ENCODE measurements at places on chromosomes 11 and 22.

- DNase-seq: no peak
These were observed 1162.6 kb upstream of the TENM4 start for GRCh38 chr11:80603472-80603871.

- DNase-seq: no peak
These were observed 75.4 kb upstream of the VPREB1 start for GRCh38 chr22:22168941-22169867.

- peak; percentile 47 for DNase-seq
These were observed 53.6 kb downstream of the NAV2 start for GRCh38 chr11:19766206-19766605.

DNA sequence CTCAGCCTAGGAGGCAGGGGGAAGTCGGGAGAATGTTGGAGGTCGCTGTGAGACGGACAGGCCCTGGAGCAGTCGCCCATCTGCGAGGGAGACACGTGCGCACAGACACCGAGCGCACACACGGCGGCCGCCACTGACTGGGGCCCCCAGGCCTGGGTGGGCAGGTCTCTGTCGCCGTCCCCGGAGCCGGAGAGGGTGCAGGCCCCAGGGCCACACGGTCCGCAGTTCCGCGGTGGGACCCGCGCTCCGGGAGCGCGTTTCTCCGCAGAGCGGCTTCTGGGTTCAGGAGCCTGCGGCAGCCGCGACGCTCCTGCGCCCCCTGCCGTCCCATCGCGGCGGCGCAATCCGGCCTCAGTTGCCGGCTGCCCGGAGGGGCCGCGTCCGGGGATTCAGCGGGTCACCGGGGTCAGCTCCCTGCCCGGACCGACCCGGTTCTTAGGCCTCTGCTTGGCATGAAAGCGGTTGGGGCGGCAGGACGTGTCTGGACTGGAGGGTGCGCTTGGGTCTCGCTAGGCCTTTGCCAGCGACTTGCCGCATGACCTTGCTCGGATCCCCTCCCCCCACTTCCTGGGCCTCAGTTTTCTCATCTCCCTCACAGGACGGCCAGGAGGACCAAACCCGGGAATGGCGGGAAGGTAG lies 31.2 kb downstream of the PDE2A start:
- peak; percentile 47 for DNase-seq

DNA sequence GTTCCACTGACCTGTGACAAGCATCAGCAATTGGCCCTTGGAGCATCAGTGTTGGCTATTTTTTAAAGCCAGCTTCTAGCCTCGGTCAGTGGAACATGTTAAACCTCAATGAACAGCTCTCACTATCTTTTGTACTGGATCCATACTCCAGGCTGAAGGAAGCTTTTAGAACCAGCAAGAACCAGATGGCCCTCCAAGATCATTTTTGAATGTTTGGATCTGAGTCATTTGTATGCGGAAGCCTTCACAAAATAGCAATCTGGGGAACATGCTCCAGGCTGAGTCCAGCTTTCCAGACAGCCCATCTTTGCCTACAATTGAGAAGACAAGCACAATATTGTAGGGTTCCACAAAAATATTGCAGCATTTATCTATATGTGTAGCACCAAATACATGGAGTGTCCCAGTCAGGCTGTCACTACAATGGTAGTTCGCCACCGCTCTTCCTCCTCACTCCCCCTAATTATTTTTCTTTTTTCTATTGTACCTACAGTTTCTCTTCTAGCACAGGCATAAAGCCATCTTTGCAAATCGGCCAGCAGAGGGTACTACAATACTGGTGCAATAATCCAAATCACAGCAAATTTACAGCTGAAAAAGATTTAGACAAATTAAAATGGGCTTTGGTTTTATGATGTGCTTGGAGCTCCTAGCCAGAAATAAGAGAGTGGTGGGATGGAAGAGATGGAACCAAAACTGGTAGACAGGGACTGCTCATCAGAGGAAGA lies 177.4 kb upstream of the BLID start:
- DNase-seq: peak; percentile 57

GRCh38 chr22:40363059-40363458 lies 7.3 kb upstream of the SGSM3 start:
- DNase-seq: peak; percentile 45

GRCh38 chr22:48278620-48279460 lies 1516.4 kb downstream of the TBC1D22A start:
- DNase-seq: no peak

DNA sequence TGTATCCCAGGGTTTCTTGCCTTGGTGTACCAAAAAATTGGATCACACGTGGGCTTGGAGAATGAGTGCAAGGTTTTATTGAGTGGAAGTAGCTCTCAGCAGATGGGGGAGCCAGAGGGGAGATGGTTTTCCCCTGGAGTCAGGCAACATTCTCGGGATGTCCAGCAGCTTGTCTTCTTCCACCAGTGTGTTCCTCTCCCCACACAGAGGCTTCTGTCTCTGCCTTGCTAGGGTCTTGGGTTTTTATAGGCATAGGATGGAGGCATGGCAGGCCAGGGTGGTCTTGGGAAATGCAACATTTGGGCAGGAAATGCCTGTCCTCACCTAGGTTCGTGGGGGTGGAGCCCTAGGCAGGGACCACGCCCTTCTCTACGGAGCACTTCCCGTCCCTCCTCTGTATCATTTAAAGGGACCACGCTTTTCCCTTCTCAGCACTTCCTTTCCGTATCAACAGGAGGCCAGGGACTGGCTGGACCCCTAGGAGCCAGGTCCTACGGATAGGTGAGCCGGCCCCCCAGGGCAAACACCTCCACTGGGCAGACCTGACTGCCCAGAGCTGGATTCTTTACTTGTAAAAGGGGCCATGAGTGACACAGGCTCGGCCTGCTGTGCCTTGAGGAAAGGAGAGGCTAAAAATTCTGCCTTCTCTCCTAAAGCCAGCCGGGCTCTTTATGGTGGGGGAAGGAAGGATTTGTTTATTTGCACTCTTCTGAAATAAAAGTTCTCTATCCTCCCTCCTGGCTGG lies 55.3 kb upstream of the CCDC188 start:
- peak; percentile 82 for DNase-seq

DNA sequence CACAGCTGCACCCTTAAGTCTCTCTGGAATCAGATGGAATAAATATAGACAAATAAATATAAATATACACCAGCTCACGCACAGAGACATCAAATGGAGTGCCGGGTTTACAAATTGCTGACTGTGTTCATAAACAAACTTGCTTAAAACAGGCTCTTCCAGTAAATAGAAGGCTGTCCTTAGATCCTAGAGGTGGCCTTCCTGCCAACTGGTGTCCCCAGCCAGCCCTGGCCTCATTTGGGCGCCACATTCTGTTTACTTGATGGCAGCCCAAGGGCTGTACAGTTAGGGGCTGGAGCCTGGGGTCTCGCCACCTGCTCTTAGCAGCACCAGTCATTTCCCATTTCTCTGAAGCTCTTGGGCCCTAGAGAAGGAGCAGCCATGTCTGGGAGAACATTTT lies 20.8 kb downstream of the ARFGAP2 start:
- DNase-seq: no peak

DNA sequence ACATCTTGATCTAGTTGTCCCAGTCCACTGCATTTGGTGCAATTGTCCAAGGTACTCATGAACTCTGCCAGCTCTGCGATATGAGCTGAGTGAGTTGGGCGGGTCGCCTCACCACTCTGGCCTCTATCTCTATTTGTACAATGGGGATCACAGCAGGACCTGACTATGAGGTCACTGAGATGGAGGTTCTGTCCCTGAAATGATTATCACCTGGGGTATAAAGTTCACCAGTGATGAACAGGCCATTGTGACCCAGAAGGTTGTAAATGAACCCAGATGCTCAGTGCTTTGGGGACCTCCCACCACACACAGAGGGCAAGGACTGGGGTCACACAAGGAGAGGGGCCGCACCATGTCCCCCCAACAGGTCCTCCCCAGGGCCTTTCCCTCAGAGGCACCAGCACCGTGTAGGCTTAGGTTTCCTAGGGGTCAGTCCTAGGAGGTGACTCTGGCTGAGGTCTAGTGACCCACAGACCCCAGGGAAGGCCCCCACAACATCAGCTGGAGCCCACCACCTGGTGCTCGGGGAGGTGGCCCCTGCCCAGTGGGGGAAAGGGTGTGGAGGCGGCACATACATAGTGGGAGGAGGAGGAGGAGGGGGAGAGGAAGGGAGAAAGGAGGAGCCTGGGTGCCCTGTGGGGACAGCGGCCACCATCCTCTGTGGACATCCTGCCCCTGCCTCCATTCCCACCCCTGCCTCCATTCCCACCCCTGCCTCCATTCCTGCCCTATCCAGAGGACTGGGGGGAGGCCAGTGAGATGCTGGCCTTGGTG lies 25.0 kb upstream of the IGLL1 start:
- DNase-seq: no peak

DNA sequence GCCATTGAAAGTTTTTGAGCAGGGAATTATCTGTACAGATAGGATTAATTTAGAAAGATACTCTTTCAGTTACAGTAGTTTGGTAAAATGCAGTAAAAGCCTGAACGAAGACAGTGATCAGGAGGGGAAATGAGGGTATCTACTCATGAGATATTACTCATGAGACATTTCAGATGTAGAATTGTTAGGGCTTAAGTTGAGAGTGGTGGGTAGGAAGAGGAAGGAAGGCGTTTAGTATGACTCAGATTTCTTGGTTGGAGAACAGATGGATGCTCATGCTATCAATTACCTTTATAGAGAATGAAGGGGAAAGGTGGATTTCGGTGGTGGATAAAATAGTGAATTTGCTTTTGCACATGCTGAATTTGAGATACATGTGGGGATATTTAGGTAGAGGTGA lies 15.8 kb downstream of the CCDC81 start:
- DNase-seq: no peak

DNA sequence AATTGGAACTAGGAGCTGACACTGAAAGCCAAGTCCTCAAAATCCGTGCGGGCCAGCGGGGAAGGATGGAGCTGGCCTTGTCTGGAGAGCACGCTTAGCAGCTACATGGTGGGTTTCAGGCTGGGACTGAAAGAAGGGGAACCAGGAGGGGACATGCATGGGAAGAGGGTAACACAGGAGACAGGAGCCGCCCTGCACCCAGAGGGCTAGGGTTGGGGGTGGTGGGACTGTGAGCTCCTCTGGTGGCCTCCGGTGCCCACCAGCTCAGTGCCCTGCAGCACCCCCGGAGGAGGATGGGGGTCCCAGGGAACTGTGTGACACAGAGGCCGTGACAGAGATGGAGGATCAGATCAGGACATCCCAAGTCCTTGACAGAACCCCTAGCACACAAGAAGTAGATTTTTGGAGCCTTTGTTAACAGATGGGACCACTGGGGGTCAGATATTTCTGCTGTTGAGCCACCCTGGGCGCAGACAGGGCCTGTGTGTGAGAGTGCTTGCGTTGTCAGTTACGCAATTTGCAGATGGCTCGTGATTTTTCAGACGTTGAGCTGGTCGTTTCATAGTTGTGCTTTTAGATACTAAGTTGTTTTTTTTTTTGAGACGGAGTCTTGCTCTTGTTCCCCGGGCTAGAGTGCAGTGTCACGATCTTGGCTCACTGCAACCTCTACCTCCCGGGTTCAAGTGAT lies 21.3 kb upstream of the GRAMD4 start:
- DNase-seq: peak; percentile 63

DNA sequence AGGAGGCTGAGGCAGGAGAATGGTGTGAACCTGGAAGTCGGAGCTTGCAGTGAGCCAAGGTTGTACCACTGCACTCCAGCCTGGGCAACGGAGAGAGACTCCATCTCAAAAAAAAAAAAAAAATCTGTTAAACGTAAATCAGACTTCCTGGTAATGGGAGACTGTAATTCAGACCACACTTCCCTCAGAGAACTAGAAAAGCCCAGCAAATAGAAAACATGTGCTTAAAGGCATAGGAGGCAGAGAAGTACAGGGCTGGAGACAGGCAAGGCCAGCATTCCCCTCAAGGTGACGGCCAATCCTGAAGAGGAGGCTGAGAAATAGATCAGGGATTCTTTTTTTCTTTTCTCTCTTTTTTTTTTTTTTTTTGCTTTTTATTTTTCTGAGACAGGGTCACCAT lies 8.2 kb downstream of the GGT5 start:
- DNase-seq: no peak

DNA sequence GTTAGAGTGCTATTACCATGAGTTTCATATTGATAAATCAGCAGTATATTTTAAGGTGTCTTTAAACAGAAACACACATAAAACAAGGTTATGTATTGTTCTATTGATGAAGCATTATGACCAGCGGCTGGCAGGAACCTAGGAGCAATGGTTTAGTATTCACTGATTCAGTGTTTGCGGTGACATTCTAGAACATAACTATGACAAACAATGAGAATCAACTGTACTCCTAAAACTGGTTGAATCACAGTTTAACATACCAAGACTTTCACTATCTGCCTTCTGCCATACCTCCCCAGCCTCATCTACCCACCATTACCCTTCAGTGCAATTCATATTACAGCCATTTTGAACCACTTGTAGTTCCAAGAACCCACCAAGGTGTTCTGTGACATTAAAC lies 8.8 kb downstream of the HOATZ start:
- DNase-seq: no peak

DNA sequence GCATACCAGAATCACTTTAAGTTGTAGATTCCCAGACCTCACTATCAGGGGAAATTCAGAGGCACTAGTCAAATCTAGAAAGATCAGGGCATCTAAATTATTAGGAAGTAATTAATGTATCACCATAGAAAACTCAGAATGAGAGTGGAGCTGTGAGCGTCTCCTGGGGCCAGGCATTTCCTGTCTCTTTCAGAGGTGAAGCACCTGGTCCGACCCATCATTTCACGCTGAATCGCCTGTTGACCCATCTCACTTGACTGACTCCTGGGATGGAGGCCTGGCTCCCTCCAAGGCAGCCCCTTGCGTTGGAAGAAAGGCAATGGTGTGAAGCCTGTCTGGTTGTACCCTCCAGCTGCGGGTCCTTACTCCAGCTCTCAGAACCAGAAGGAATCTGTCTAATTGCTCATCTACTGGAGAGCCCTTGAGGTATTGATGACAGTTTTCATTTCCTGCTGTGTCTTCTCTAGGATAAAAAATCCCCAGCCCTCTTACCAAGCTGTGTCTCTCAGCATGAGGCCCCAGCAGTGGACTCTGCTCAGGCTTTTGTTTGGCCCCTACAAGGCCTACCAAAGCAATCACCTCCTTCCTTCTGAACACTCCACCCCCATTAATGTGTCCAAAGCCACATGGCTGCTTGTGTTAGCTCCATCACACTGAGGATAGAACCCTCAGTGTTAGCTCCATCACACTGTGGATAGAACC lies 93.2 kb upstream of the SYT13 start:
- no peak for DNase-seq

DNA sequence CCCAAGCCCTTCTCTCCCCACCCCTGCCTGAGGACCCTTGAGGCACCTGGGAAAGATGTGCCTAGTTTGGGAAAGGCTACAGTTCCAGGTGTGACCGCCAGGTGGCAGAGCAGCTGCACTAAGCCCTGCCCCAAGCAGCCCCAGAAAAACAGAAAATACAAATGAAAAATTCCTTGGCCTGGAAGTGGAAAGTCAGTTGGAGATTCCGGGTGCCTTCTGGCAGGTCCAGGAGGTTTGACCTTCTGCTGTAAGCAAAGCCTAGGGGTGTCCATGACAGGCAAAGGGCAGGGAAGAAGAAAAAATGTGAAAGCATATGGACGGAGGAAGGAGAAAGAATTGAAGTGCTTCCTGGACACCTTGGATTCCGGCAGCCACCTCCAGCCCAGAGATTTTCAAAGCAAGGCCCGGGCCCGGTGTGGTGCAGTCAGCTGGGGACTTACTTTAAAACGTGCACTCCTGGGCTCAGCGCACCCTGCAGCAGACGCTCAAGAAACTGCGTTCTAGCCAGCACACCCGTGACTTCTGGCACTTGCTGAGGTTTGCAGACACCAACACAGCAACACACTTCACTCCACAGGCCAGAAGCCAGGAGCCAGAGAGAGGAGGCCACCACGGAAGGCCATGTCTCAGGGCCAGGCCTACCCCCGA lies 37.3 kb upstream of the SLC22A12 start:
- peak; percentile 72 for DNase-seq

- DNase-seq: no peak
These were observed 24.1 kb upstream of the APLNR start for GRCh38 chr11:57260937-57261783.
